Stimulated activated naive CD4-positive, alpha-beta T cell treated with Interleukin-2 at 50 U/mL for 16 hours (primary cell): ENCODE measurements at places on chromosomes 6 and 20.

- DNase-seq: no peak
Observed at GRCh38 chr20:60446267-60447111, 488.3 kb downstream of the CDH26 start.

- DNase-seq: peak; percentile 51
Observed at GRCh38 chr6:158002951-158003853, 21.5 kb downstream of the SYNJ2 start.

GRCh38 chr20:47662483-47663353 lies 122.6 kb downstream of the SULF2 start:
- no peak for DNase-seq

GRCh38 chr6:159527351-159527750 lies 165.7 kb downstream of the SOD2 start:
- DNase-seq: no peak

- DNase-seq: peak; percentile 25
Observed at GRCh38 chr6:32852018-32852843, 1.3 kb downstream of the TAP1 start.

GRCh38 chr6:33936886-33937285 lies 133.1 kb upstream of the MLN start:
- no peak for DNase-seq

GRCh38 chr6:166678426-166678825 lies 51.4 kb upstream of the RPS6KA2 start:
- no peak for DNase-seq

DNA sequence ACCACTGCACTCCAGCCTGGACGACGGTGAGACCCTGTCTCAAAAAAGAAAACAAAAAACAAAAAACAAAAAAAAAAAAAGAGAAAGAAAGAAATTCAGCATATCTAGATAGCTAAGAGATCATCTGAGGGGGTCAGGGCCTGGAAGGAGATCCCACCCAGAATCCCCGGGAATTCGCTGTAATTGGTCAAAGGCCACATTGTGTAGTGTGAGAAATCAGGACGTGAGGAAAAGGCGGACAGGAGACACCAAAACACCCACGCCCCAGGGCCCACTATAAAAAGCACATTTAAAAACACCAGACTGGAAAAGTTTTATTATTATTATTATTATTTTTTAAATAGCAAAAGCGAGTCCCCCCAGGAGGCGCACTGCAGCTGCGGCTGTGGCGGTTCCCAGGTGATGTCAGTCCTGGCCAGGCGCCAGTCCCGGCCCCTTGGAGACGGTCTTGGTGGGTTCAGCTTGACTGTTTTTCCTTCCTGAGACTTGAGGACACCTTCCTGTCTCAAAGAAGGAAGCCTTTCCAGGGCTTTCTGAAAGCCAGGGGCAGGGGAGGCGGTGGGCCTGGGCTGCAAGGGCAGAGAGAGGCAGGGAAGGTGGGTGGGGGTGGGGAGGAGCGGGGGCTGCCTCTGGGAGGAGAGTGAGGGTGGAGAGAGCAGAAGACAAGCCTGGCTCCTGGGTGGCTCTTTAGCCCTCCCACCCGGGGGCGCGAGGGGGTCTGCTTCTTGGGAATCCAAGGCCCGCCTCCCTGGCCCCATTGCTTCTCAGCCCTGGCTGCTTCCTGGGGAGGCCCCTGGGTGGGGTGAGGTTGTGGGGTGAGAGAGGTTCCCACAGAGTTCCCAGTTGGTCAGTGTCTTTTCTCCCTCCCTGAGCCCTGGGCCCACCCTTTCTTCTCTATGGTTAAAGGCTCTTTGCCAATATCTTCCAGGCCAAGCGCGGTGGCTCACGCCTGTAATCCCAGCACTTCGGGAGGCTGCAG lies 14.5 kb downstream of the TCF15 start:
- DNase-seq: no peak

DNA sequence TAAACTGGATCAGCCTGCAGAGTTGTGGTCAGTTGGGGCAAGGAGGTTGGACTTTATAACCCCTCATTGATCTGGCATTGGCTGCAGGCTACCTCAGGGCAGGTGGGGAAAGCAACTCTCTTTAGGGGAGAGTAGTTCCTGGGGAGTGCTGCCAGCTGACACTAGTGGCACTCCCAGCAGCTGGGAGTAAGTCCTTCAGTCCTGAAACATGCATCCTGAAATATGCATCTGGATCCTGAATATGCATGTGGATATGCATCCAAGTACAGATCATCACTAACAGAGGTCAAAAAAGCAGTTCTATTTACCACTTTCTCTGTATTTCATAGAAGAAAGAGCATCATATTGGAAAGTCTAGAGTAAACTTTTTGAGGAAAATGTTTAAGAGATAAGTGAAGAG lies 350.8 kb downstream of the EPM2A start:
- no peak for DNase-seq

DNA sequence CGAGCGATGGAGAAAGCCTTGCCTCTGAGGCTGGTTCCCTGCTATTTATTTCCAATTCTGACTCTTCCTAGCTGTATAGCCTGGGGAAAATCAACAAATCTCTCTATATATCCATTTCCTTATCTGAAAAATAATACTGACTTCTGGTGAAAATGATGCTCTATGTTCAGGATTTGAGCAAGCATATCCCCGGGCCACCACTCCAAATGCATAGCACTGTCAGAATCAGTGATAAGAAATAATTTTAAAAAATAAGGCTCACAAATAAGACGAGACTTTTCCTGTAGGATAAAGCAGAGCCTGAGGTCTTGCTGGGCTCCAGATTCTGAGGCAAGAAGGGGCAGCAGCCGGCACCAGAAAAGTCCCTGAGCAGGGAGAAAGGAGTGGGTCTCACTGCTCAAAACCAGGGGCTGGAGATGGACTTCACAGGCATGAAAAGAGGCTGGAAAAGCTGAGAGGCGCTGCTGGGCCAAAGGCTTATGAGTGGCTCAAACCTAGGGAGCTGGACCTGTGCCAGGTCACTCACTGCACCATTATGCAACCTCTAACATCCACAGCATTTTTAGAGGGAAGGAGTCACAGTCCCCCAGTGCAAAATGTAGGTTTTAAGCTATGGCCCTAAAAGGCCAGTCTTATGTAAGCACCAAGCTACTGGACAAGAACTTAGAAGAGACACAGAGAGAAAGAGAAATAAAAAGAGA lies 48.1 kb upstream of the SLC17A4 start:
- DNase-seq: no peak

- no peak for DNase-seq
Observed at GRCh38 chr6:70375166-70375565, 38.1 kb upstream of the FAM135A start.

- DNase-seq: no peak
Observed at GRCh38 chr6:135710042-135710441, 141.5 kb upstream of the PDE7B start.

GRCh38 chr6:25981568-25982263 lies 19.1 kb downstream of the TRIM38 start:
- no peak for DNase-seq

DNA sequence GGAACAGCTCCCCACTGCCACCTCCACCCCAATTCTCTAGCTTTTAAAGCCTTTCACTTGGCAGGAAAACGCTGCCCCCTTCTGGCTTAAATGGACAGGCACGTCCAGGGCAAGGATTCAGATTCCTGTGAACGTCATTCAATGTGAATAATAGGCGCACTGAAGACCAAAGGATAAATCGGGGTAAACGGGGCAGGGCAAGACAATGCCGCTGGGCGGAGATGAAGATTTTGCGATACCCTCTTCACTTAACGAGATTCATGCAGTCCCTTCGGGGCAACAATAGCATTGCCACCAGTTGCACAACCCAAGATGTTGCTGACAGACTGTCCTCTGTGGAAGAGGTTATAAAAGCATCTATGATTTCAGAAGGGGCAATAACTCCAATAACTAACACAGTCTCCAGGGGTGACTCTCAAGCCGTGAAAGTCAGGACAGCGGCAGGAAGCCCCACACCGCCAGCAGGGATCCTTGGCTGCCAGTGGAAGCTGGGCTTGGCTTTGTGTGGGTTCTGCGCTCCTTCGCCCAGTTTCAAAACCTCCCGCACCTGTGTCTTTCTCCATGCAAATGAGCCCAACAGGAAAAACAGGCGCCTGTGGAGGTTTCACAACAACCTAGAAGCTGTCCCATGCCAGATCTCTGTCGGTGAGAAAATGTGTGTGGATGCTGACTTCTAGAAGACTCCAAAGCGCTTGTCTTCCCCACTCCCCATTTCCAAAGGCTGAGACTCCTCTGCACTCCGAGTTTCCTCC lies 291.8 kb downstream of the BMP7 start:
- no peak for DNase-seq

GRCh38 chr6:43221046-43221972 lies 8.0 kb downstream of the DNPH1 start:
- DNase-seq: no peak

- DNase-seq: no peak
Observed at GRCh38 chr6:51129043-51129442, 310.4 kb downstream of the TFAP2B start.
